HS-27A (cell line): ENCODE measurements at places on chromosomes 1 and 21.

DNA sequence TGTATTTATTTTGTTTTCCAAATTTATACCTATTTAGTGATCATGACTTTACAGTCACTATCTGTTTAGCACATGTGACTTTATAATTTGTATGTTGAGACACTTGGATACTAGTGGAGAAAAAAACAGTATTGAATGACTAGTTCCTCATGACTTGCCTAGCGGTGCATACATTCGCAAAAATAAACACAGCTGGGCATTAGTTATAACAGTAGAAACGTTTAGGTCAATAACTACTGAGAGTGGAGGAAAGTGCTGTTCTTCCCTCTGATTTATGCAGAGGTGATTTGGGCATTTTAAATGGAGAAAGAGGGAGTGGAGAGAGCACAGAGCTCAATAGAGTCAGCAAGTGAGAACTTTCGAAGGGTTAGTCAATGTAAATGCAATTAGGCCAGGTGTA lies 1679.0 kb upstream of the B3GALT2 start:
- DNase-seq = no peak

- DNase-seq = no peak
Measured at GRCh38 chr1:213250041-213250440, 199.0 kb downstream of the RPS6KC1 start.

DNA sequence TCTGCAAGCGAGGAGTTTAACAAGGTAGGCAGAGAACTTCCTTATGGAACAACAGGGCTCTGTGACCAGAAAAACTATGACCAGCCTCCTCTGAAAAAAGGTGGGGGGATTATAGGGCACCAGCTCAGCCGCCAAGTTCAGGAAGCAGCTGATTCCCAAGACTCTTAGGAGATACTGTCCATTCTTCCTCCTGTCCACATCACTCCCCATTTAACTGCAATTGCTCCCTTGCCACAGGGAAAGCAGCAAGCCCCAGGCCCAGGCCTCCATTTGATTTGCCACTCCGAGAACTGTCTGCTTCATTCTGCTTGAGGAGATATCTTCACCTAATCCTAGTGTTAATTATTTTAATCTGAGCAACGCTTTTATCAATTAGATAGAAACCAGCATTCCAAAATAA lies 254.3 kb downstream of the ZNF648 start:
- no peak for DNase-seq

DNA sequence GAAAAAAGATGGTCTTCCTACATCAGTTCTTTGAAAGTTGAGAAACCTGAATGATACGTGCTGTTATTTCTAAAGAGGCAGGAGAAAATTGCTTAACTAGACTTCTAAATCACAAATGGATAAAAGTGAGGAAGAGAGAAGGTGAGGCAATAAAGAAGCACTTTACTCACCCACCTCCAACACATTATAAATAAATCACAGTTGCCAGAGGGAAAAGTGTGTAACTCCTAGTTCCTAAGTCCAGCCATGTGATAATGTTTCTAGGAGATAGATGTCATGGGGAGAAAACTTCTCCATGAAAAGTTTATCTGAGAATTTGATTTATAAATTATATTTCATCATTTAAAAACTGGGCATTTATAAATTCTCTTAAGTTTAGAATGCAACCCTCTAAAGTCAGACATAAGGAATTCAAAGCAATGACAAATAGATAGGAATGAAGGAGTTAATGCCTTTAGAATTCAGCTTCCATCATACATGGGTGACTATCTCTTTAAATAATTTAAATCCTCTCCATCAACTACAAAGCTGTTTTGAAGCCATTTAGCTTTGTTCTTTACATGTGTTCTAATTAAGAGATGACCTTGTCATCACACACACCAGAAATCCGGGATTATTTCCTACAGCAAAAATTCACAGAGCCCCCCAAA lies 60.0 kb downstream of the NRIP1 start:
- DNase-seq = no peak

DNA sequence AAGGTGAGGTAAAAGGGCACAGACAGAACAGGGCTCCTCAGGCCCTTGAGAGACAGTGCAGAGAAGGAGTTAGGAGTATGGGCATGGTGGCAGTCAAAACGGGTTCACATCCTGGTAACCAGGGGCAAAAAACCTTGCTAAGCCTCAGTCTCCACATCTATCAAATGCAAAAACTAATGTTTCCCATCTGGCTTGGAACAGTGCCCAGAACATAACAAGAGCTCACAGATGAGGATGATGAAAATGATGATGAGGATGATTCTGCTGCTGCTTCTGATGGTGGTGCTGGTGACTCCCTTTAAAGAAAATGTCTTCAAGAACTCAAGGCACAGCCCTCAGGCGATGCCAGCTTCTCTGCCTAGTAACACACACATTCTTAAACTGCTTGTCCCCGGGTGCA lies 24.1 kb downstream of the HHIPL2 start:
- DNase-seq = no peak

DNA sequence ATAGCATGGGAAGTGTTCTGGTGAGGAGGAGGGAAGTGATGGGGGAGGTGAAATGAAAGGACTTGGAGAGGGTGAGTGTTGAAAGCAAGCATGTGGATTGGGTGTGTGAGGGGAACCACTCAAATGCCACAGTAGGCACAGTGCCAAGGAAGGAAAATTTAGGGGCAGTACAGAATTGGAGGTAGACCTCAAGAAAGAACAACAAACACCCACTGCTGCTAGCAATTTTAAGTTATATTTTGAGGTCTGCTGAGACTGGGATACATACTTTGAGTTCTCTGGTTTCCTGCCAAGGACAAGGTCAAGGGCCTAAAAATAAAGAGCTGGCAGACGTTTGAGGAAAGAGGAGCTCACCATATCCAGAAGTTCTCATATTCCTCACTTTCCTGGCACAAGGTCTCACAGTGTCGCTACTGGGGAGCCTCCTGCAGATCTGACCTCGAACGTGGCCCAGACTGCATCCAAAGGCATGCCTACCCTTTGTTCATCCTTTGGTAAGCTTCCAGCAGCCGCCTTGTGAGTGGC lies 104.0 kb downstream of the BRINP2 start:
- DNase-seq = no peak

DNA sequence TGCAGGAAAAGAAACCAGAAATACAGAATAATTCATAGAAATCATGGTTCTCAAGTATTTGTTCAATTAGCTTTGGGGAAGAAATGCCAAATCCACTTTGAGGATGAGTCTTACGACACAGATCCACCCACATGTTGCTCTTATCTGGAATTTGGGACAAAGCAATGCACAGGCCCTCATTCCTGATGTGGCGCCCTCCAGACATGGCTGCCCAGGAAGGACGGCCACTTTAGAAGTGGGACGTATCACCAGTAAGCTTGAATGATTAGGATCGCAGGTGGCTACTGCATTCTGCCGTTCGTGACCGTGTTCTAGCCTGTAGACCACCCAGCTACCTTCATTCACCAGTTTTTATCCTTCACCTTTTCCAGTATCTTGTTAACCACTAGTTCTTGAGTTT lies 20.1 kb upstream of the NCMAP start:
- no peak for DNase-seq

DNA sequence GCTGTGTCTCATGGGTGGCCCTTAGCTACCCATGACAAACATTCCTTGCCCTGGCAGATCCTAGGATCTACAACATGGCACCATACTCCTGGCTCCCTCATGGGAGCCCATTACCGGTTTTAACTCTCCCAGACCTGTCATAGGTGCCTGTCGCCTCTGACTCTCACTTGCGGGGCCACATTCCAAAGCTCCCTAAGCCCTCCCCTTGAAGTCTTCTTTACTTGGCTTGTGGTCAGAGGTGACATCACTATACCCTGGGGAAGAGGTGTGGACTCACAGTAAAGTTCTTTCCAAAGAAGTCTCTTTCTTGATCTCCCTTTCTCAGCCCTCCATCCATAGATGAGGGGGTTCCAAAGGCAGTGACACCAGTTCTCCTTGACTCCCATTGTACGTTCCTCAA lies 5.4 kb upstream of the SLAMF9 start:
- no peak for DNase-seq

DNA sequence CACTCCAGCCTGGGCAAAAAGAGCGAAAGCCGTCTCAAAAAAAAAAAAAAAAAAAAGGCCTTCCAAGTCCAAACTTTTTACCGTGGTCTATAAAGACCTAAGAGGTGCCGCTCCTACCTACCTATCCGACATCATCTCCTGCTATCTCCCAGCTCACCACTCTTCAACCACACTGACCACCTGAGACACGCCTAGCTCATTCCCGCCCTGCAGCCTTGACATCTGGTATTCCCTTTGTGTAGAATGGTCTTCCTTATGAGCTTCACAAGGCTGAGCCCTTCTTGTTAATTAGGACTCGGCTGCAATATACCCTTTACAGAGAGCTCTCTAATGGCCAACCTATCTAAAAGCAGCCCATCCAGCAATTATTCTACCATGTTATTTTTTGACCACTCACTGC lies 680 bp downstream of the MAGOH start:
- no peak for DNase-seq

DNA sequence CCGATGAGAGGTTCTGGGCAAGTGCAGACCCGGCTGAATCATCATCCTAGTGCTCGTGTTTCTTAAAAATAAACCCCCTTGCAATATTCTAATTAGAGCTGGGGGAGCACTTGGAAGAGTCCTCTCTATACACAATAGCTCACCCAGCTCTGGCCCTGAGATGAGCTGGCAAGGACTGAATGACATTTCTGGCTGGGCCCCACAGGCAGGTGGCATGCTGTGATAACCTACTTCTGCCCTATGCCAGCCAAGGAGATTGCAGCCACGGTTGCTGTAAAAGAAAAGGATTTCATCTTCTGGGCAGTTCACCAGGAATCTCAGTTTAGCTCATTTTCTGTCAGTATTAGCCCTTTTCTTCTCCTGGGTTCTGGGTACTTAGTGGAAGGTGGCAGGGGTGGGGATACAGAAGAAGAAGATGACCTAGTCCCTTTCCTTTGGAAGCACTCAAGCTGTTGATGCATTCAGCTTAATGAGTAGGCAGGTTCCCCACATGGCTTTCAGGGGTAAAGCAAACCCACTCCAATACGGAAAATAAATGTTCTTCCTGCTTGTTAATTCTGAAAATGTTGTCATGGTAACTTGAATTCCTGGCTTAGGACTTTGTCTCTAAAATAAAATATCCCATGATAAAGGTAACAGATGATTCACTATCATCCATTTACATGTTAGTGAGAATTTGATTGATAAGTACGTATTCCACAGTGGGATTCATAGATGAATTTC lies 32.2 kb downstream of the VASH2 start:
- no peak for DNase-seq

GRCh38 chr1:16396591-16396990 lies 29.5 kb downstream of the SZRD1 start:
- DNase-seq = no peak

- no peak for DNase-seq
Measured at GRCh38 chr1:114323959-114324661, 170.4 kb upstream of the SYT6 start.

- no peak for DNase-seq
Measured at GRCh38 chr1:232576537-232576936, 53.4 kb downstream of the SIPA1L2 start.

DNA sequence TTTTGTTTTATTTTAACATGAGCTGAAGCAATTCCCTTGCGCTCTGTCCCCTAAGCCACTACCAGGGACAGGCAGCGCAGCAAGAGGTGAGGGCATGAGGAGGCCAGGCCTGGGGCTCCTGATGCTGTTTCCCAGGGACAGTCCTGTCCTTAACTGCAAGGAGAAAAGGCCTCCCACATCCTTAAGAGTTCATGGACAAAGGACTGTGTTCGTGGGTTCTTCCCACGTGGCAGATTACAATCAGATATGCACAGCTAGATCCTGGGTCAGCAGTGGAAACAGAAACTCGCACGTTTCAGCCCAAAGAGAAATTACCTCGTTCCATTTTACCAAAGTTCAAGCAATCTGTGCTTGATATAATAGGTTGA lies 85.8 kb downstream of the MIS18A start:
- no peak for DNase-seq

GRCh38 chr1:93675271-93675670 lies 6.4 kb downstream of the BCAR3 start:
- no peak for DNase-seq

GRCh38 chr1:201089596-201089995 lies 22.6 kb downstream of the CACNA1S start:
- no peak for DNase-seq

- no peak for DNase-seq
Measured at GRCh38 chr1:149997585-149998262, 12.8 kb downstream of the OTUD7B start.

DNA sequence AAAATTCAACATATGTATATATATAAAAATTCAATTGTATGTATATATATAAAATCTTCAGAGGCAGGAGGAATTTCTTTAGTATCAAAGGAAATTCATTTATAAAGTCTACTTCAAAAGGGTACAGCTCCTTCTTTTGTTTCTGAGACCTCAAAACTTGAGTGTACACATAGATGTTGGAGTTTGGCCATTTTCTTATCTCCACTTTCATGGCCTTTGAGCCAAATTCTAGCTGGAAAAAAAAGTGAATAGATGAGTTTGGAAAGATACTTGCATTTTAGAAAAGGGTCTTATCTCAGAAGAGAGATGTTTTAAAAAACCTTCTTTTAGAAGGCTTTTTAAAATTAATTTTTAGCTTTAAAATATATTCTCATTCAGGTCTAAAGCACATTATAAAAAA lies 103.2 kb downstream of the ATF6 start:
- DNase-seq = no peak

DNA sequence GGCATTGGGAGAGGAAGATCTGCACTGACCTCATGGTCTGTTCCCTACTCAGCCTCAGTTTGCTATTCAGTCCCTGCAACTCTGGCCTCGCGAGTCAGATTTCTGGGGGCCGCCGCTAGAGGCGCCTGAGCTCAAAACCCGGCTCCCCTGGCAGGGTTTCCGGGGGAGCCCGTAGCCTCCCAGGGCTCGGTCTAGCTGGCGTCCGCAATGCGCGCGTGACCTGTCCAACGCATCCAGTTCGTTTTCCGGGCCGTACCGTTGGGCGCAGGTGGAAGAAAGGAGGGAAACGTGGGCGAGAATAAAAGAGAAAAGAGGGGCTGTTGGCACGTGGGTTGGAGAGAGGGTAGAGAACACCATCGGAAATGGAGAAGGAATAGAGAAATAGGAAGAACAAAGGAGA lies at the start of gene ADAM30:
Gene ADAM30, minus strand, starts transcription at position 213 of the 400 bp plus-strand sequence. Its CDS starts 179 bp downstream, at position 34.
- no peak for DNase-seq

DNA sequence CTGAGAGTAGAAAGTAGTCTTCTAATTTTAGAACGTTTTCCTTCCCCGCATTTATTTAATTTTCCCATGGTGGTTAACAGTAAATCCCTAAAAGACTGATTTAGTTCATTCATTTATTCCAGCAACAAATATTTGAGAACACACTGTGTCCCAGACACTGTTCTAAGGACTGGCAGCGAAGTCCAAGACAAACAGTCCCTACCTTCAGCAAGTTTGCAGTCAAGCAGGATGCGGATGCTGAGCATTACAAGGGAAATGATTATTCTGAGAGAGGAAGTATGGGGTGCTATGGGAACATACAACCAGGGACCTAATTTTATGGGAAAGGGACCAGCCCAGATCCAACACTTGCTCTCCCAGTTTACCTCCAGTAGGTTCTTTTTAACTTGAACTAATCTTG lies 1.2 kb upstream of the C1orf74 start:
- no peak for DNase-seq

- DNase-seq = no peak
Measured at GRCh38 chr1:164644774-164645644, 86.0 kb downstream of the PBX1 start.
